ENCODE measurements at places on chromosomes 1 and 21. TPM values are rescaled to one million over a fixed set of nuclear protein-coding genes. Genes with fewer than 3 reads are reported as not detected.

GRCh38 chr1:117606649-117607430 is 992 bp downstream of the TENT5C start:
- no peak for DNase-seq

DNA sequence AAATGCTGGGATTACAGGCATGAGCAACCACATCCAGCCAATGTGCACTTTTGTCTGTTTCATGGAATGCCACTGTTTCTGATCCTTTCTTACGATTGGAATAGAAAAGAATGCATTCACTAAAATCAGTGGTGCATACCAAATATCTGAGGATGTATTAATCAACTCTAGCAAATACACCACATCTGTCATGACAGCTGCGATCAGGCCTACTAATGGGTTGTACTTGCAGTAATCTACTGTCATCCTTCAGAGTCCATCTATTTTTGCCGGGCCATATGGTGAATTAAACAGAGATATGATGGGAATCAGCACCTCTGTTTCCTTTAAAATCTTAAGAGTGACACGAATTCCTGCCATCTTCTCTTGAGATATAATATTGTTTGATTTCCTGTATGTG is 8.5 kb upstream of the USP1 start:
- no peak for DNase-seq

Gene RNF2
- total RNA-seq, result 9.1 TPM

Gene RGS13
- total RNA-seq, result 1.0 TPM

DNA sequence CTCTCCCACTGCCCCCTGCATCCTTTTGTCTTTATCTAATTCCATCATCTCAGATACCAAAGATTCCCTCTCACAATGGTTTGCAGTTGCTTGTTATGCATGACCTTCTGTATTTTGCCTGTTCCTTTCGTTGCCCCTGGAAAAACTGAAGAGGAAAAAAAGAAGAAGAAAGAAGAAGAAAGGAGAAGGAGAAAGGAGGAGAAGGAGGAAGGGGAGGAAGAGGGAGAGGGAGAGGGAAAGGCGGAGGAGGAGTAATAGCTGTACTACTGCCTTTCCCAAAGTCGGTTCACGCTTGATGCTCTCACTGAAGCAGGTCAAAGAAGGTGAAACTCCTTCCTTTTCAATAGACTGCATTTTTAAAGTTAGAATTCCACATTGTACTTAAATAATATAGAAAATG is 513.8 kb downstream of the PTPRC start:
- no peak for DNase-seq

DNA sequence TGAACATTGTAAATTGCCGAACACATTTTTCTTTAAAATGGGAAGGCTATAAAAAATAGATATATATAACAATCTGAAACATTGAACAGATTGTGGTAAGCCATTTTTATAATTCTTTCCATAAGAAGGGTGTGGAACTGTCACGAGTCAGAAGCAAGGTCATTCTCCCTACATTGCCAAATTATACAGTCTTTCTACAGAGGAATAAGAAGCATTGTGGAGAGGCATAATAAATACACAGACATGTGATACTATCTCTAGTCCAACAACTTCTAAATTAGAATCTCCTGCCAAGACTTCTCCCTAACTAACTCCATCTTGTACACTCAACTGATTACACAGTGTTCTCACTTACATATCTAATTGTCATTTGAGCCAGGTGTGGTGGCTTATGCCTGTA is 227.9 kb downstream of the CENPF start:
- no peak for DNase-seq

DNA sequence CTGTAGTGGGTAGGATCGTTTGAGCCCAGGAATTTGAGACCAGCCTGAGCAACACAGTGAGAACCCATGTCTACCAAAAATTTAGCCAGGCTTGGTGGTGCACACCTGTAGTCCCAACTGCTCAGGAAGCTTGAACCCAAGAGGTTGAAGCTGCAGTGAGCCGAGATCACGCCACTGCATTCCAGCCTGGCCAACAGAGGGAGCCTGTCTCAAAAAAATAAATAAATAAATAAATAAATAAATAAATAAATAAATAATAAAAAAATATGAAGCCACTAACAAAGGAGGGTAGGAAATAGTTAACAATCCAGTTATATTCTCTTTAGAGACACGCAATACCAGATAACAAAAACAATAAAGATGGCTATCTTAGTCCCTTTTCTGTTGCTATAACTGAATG is 11.9 kb upstream of the CBR3 start:
- DNase-seq, result no peak

Gene KCNA3
- 2.1 TPM for total RNA-seq

DNA sequence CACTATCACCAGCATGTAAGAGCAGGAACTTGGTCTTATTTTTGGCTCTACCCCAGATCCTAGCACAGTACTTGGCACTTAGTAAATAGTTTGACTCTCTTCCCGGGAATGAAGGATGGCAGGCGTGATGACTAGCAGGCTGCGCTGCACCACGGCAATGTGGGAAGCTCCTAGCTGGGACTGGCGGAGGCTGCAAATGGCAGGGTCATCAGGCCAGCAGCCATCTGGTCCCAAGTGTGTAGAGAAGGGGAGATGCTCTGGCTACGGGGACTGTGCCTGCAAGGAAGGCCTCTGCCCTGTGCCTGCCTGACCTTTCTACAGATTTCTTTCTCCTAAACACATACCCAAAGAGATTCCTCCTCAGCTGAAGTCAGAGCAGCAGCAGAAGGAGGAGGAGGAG is 95.0 kb downstream of the KCND3 start:
- DNase-seq, result no peak

- DNase-seq, result no peak
Measured at GRCh38 chr1:217181756-217182155, 449.1 kb downstream of the GPATCH2 start.

Gene PIAS3
- 11.9 TPM for total RNA-seq

Gene CFAP74
- not detected for total RNA-seq

DNA sequence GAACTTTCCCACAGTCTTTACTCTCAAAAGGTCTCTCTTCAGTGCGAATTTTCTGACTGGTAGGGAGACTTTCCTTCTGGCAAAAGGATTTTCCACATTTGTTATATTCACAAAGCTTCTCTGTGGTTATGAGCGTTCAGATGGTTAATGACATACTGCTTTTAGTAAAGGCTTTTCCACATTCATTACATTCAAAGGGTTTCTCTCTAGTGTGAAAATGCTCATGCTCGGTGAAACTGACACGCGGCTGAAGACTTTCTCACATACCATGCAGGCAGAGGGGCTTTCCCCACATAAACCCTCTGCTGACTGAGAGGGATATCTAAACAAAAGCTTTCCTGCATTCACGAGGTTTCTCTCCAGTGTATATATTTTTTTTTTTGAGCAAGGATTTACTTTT is 9.9 kb upstream of the KLF18 start:
- no peak for DNase-seq

Gene BSND
- total RNA-seq, result not detected

GRCh38 chr1:167065471-167065870 is 24.7 kb downstream of the GPA33 start:
- no peak for DNase-seq

Gene GSTM1
- not detected for total RNA-seq

Gene PLA2G5
- 46.2 TPM for total RNA-seq

DNA sequence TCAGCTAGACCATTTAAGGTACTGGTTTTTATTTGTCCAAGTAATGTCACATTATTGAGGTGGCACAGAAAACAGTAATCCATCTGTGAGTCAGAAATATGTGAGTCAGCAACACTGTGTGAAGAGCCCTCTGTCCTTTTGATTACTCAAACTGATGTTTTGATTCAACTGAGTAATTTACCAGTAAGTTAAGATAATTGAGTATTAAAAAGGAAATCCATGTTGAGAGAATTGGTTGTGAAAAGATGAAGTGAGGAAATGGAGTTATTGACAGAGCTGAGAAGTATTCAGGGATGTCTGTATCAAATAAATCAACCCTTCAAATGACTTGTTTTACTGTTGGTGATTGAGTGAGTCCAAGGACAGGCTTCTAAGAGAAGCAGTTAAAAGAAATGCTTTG is 302.7 kb upstream of the SGIP1 start:
- DNase-seq, result no peak

DNA sequence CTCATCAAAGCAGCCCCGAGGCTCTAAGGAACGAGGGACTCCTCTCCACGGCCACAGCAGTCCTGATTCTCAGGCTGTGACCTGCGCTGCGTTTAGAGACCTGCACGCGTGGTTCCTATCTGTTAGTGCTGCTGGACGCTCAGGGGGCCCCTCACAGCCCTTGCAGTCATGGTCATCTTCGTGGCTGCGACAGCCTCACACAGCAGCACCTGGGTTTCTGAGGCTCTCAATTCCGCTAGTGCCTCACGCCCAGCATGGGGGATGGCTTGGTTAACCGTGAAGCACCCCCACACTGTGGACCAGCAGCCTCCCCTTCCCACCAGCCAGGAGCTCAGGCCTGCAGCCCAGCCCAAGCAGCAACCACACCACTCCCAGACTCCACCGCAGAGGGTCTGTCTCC is 7.8 kb downstream of the MORN1 start:
- DNase-seq, result no peak

DNA sequence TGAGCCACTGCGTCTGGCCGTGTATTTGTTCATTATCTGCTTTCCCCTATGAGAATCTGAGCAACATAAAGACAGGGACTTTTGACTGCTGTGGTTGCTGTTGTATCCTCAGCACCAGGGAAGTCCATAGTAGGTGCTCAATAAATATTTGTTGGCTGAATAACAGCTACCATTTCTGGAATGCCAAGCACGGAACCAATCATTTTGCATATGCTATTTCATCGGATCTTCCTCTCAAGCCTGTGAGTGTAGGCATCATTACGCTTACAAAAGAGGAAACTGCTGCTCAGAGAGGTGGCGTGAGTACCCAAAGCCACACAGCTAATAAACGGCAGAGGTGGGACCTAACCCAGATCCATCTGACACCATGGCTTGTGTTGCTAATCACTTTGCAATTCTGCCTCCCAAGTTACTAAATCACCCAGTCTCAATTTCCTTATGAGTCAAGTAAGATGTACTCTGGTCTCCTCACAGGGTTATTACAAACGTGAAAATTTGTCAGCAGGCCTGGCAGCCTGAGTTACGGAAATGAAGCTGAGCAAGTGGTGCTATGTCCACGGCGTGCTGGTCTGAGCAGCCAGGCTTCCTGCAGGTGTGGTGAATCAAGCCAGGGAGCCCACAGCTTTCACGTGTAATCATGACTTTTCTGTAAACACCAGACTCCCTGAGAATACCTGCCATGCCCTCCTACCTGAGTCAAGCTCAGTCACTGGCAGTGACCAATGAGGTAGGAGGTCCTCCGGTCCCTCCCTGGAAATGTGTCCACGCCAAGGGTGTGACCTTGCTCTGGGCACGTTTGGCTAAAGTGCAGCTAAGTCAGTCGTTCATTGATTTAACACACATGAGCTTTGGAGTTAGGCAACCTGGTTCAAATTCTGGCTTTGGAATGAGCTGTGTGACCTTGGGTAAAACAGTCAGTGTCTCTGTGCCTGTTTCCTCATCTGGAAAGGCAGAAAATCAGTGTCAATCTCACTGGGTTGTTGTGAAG is 4.8 kb upstream of the RHCE start:
- DNase-seq, result no peak

Gene SPATA1
- not detected for total RNA-seq

- peak; percentile 21 for DNase-seq
Measured at GRCh38 chr21:34884346-34884929, 164.7 kb downstream of the RUNX1 start.

GRCh38 chr1:170664093-170664827 is at the start of gene PRRX1:
PRRX1 (plus strand) TSS chr1:170664131; CDS start chr1:170664219, 88 bp downstream.
- DNase-seq, result peak; percentile 92

Gene CSMD2
- total RNA-seq, result 0.33 TPM

Gene RNU1-3
- under 0.01 TPM for total RNA-seq

- DNase-seq, result no peak
Measured at GRCh38 chr1:212525479-212526110, 83.0 kb upstream of the ATF3 start.

DNA sequence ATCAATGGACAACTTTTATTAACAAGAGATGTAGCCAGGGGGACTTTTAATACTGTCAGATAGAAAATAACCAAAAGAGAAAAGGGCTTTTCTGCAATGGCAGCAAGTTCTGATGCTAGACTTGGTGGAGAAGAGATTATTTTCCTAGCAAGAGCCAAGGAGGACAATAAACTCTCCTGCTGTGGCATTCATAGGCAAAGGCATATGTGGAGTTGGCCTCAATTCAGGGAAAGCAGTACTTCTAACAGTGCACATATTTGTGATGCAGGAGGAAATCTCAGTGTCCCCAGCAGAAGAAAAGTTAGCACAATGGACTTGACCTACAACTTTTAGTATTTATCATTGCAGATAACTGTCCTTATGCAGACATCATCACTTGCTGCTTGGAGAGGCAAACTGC is 75.1 kb upstream of the GRIK1 start:
- no peak for DNase-seq

- DNase-seq, result peak; percentile 74
Measured at GRCh38 chr21:45262041-45262581, 25.6 kb downstream of the POFUT2 start.

DNA sequence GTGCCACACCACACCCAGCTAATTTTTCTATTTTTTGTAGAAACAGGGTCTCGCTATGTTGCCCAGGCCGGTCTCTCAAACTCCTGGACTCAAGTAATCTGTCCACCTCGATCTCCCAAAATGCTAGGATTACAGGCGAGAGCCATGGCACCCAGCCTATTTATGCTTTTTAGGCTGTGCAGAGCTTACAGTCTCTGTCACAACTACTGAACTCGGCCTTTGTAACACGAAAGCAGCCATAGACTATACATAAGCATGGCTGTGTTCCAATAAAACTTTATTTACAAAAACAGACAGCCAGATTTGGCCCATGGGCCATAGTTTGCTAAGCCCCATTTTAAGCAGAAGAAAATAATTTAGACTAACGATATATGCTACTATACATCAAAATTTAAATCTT is 54.4 kb downstream of the NID1 start:
- DNase-seq, result no peak

GRCh38 chr1:93665015-93665414 is 16.6 kb downstream of the BCAR3 start:
- DNase-seq, result no peak

Gene EPB41
- 18.3 TPM for total RNA-seq

DNA sequence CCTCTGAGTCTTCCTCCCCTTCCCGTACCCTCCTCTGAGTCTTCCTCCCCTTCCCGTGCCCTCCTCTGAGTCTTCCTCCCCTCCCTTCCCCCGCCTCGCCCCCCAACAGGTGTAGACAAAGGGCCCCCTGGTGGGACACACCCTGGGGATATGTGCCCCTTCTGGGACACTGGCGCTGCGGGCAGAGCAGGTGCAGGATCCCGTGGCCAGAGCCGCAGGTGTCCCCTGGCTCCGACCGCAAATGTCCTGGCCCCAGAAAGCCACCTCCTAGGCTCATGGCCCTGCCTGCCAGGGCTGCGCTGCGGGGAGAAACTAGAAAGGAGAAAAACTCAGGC is 51.5 kb upstream of the ARHGEF16 start:
- no peak for DNase-seq

Gene IPP
- total RNA-seq, result 9.3 TPM

Measured in esophagus muscularis mucosa (tissue), 4 donors.